ENCODE measurements at places on chromosomes 2 and 18.

DNA sequence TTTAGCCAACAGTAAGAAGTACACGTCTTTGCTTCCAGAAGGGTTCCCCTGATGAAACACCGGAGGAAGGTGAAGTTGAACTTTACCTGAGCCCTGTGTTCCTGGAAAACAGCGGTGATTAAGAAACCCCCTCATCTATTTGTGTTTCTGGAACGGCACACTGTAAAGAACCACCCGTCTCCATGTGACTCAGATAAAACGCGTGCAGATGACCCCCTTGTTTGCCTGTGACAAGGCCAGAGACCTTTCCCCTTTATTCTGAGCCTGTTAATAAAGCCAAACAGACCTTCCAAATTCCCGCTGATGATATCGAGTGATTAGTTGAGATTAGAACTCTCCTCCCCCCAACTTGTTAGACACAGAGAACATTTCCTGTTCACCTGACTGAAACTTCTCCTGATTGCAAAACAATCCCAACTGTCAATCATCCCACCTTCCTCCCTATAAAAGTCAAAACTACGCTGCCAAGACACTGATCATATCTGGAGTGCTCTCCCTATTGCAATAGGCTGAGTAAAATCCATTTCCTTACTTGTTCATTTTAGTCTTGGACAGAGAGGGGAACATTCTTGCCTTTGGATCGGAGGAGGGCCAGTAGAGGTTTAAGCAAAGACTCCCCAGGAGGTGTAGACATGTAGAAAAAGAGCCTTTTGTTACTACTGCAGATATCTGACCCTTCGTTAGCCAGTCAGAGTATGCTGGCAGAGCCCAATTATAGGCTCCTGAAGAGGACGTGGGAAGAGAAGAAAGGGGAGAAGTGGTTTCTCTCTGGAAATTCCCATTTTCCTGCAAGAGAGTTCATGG is 914 bp upstream of the IWS1 start:
- DNase-seq: peak; percentile 1

- no peak for DNase-seq
Observed at GRCh38 chr2:163252199-163252598, 413.6 kb upstream of the KCNH7 start.

- no peak for DNase-seq
Observed at GRCh38 chr2:239466061-239466754, 65.4 kb upstream of the HDAC4 start.

DNA sequence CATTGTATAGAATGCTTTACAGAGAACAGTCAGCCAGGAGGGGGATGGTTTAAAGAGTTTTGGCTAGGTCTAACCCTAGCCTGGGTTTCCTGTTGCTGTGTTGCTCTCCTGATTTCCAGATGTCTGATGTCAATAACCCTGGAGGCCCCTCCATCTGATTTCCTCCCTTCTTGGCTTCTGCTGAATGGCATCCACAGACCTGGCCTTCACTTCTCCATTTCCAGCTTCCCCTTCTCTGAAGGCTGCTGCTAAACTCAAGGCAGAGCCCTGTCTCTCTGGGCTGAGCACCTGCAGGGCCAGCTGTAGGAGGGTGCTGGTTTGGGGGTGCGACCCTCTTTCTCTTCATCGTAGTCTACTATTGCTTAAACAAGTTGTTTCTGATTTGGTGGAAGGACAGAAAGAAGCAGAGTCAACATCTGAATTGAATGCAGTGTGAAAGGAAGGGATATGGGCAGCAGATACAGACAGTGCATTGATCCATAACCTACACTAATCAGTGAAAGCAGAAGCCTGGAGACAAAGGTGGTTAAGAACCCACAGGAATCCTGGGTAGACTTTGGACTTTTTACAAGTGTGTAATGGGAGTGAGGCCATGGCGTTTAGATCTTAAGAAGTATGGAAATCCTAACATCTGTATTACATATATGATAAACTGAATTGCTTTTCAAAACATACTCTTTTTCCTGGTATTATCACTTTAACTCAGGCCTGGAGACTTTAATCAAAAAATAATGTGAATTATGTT is 153.6 kb downstream of the HRH4 start:
- DNase-seq: no peak

DNA sequence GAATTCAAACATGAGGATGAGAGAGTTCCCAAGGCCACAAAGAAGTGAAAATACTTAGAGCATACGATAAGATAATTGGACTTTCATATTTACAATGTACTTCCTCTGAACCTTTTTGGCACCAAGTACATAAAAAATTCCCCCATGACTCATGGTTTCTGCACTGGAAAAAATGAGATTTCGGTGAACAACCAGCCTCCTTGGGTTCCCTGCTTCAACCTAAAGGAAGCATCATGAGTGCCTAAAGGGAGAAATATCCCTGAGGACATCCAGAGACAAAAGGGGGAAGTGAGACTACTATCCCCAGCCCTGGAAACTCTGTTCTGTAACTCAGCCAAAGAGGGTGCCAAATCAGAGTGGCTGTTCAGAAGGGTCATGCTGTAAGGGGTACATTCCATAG is 562.7 kb upstream of the SLC39A10 start:
- DNase-seq: no peak

DNA sequence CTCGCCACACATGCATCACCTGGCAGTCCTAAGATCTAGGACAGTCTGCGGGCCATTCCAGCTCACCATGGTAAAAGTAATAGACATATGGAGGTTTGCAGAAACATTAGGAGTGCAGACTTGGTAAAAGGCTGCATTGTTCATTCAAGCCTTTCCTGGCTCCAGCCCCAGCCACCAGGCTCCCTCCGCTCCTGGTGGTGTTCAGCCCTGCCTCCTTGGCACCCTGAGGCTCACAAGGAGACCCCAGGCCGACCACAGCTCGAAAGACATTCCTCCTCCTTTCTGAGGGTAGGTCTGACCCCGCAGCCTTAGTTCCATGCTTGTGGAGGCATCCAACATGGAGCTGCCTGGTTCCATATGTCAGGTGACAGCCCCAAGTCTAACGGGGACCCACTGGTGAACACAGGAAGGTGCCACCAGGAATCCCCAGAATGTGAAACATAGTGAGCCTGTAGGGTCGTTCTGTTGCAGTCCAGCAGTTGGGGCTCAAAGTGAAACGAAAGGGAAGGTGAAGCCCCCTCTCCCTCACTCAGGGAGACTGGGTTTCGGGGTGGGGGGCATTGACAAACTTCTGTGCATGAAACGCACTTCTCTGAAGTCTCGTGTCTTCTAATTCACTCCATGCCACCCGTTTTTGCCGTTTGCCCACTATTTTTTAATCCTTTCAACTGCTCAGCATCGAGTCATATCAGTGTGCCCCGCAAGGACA is 5.0 kb upstream of the SP100 start:
- DNase-seq: no peak

- no peak for DNase-seq
Observed at GRCh38 chr18:62341473-62341872, 16.4 kb downstream of the TNFRSF11A start.

DNA sequence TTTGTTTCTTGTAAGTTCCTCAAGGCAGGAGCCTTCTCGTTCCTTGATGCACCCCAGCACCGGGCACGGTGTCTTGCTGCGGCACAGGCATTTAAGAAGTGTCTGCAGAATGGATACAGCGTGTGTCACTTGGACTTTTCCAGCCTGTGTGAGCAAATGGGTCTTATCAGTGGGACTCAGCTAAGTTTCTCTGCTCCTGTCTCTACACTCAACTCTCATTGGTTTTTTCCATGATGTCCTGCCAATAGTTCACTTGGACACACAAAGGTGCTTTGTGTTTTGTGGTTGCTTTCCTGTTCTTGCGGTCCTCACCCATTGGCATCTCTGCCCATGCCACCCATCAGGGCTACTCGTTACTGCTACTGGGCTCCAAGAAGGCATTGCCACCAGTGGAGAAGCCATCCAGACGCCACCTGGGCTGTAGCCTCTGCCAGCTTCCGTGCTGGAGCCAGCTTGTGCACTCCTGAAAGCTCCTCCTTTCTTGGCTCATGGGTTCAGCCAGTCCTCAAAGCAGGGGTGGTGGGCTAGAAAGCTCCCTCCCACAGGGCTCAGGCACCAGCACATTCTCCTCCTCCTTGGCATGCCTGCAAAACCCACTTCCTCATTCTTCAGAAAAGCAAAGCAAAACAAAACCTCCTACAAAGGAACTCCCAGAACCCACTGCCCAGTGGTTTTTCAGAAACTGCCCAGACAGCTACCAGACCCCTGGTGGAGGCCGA is 41.4 kb downstream of the IL1R2 start:
- no peak for DNase-seq

DNA sequence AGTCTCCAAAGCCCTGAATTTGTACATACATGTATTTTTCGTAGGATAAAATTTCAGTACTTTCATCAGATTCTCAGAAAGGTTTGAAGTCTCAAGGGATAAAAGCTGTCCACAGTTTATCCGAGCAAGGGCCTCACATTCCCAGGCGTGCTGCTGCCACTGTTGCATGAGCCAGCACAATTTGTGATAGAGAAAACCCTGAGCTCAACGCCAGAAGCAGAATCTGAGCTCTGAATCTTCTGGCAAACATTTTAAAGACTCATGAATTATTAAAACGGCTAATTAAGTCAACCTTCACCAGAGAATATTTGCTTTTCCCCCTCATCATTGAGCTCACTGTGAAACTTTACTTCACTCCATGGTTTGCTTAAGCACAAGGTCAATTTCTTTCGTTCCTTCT is 38.5 kb upstream of the STPG4 start:
- no peak for DNase-seq

GRCh38 chr18:46488471-46489213 is 168.4 kb downstream of the LOXHD1 start:
- DNase-seq: no peak

DNA sequence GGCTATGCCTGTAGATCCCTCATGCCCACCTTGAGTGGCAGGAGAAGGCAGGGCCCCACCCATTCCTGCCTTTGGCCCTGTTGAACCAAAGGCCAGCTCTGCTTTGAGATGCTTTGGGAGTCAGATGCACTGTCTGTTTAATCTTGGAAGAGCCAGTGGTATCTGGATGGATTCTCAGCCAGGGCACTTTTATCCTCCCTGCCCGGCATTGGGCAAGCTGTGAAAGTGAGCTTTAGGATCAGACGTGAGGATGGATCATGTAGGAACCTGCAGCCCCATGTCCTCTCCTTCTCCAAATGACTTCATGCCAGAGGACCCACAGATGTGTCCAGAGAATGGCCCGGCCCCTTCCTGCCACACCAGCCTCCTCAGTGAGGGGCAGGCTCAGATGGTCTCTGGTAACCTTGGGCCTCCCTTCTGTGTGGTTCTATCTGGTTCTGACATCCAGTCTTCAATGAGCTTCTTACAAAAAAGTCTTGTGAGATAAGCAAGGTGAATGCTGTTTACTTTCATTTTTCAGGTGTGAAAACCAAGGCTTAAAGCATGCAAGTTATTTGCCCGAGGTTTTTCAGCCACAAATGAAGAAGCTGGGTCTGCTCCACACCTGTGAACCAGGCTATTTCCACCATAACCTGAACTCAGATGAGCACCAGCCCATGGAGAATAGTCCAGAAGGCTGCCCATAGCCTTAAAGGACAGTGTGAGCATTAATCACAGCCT is 123.8 kb downstream of the KCTD1 start:
- no peak for DNase-seq

DNA sequence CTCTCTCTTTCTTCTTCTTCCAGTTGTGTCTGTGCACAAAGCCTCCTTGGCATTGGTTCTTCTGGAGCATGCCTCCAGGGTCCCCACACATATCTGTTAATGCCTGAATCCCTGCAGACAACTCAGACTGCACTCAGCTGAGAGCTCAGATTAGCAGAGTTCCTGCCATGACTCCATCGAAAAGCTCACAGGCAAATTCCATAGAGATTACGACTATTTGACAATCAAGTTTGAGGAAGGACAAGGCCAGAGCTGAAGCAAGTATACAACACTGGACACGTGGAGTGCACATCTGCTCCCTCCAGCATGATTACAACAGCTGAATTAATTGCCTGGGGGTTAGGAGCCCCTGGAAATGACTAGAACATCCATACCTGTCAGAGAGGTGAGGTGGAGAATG is 190.7 kb downstream of the INSIG2 start:
- DNase-seq: no peak

DNA sequence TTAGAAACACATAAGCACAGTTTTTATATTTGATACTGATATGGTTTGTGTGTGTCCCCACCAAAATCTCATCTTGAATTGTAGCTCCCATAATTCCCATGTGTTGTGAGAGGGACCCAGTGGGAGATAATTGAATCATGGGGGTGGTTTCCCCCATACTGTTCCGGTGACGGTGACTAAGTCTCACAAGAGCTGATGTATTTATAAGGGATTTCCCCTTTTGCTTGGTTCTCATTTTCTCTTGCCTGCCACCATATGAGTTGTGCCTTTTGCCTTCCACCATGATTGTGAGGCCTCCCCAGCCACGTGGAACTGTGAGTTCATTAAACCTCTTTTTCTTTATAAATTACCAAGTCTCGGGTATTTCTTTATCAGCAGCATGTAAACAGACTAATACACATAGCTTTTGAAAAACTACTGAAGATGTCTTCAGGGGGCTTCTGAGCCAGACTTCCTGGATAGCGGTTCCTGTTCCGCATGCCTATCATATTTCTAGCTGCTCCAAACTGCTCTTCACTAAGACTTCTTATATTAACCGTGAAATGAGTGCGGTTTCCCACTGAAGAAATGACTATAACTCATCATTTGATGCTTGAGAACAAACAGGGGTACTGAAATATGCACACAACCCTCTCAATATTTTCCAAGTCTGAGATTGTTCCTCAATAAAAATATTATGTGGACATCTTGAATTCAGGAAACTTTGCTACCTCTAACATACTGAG is 75.8 kb downstream of the SPHKAP start:
- no peak for DNase-seq
